ENCODE measurements at places on chromosomes 16 and 17.

- no peak for DNase-seq
These were observed 21.9 kb upstream of the FAAP100 start for GRCh38 chr17:81573794-81574642.

DNA sequence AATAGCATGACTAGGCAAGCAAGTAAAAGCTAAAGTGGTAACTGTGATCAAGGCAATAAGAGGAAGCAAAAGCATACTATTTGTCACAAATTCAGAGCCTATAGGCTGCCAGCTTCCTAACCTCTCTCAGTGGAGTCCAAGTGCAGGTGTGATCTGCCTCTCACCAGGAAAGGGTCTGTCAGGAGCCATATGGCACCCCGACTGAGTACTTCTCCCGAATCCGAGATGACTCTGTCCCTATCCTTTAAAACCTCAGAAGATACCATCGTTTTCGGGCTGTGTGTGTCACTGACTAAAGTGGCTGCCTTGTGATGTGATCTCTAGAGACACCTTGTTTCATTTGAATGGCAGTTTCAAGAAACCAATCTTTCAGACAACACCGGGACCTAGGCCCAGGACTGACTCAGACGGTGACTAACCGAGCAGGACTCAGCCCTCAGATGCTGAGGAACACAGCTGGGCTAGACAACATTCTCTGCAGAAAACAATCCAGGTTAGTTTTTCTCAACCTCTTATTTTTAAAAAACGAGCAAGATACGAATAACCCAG, 63.6 kb downstream of the SMG6 start:
- DNase-seq: no peak

- no peak for DNase-seq
These were observed 13.4 kb downstream of the C17orf78 start for GRCh38 chr17:37389160-37389559.

GRCh38 chr17:81207610-81208581, 14.9 kb downstream of the CEP131 start:
- DNase-seq: peak; percentile 60

GRCh38 chr16:50627419-50627818, 53.7 kb downstream of the SNX20 start:
- no peak for DNase-seq

- no peak for DNase-seq
These were observed 78.8 kb upstream of the DOC2B start for GRCh38 chr17:260031-260791.

DNA sequence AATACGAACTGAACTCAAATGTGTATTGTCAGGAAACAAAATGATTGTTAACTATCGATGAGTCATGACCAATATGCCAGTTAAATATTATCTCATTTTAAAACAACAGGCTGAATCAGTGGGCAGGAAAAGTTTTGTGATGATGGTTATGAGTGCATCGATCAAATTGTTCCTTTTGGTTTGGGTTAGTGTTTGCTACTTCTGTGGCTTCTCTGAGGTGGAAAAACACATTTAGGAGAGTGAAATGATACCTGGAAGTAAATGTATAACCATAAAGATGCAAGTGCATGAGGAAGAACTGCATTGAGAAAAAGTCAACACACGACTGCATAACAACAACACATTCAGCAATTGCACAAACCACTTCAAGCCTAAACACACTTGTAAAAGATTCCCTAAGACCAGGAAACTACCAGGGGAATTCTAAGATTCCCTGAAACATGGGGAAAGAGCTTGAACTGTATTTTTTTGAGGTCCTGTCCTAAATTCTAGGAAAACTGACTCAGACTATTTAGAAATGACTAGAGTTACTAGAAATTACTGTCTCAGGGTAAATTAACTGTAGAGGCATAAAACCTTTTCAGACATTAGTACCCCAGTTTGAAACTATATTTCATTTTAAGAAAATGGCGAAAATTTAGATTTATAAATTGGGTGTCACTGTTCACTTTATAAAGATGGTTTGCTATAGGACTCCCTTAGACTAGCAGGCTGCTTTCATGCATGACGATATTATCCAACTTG, 44.8 kb downstream of the CDYL2 start:
- DNase-seq: no peak

- DNase-seq: no peak
These were observed 18.9 kb downstream of the ARSG start for GRCh38 chr17:68310152-68310551.

- no peak for DNase-seq
These were observed 17.6 kb upstream of the NKD1 start for GRCh38 chr16:50530277-50531236.

GRCh38 chr17:45809499-45809898, 25.4 kb downstream of the CRHR1 start:
- DNase-seq: no peak

Measured in NCI-H2081 (cell line).